ENCODE measurements at places on chromosomes 3 and 15.

GRCh38 chr15:38702178-38702912 is 137.7 kb upstream of the RASGRP1 start:
- no peak for DNase-seq

DNA sequence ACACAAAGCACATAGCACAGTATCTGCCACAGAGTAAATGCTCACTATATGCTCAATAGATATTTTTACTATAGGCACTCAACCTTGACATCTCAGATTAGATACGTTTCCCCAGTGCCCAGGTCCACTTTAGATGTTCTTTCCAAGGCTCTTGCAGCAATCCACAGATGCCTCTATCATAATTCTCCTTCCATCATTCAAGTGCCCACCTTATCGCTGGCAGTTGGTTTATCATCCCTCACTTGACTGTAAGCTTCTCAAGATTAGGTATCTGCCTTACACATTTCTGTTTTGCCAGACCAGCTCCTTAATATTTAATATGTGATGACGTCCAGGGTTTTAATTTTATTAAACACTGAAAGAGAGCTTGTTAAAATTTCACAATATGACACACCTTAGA is 8.6 kb downstream of the NCEH1 start:
- DNase-seq = no peak

DNA sequence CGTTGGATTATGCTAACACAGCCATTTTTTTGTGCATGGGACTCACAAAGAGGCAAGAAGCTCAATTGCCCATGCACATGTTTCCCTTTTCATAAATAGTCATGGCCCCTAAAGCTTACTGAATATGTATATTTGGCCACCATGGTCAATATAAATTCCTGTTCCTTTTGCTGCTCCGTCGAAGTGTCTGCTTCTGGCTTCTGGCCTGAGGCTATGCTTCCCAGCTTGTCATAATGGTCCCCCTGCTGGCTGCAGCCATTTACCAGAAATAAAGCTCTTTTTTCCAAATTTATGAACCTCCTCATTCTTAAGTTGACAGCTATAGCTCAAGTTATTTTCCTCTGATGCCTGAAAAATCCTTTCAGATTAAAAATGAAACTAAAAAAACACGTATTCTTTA is 602.1 kb downstream of the VGLL3 start:
- no peak for DNase-seq

DNA sequence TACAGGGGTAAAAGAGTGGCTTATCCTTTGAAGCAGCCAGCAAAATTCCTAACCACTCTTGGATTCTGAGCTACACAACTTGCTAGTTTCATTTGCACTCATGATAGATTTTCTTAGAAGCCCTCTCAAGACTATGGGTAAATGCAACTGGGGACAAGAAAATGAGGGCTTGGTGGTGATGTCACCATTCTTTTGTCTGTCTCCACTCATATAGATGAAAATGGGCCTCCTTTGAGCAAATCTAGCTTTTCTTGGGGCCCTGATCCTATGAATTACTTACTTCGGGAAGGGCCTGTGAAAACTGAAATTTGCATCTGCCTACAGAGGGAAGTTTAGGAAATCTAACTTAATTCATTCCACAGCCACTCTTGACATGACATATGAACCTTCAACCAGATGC is 486.3 kb downstream of the MAGI1 start:
- no peak for DNase-seq

GRCh38 chr3:160673188-160673587 is 3.8 kb upstream of the ARL14 start:
- DNase-seq = no peak

DNA sequence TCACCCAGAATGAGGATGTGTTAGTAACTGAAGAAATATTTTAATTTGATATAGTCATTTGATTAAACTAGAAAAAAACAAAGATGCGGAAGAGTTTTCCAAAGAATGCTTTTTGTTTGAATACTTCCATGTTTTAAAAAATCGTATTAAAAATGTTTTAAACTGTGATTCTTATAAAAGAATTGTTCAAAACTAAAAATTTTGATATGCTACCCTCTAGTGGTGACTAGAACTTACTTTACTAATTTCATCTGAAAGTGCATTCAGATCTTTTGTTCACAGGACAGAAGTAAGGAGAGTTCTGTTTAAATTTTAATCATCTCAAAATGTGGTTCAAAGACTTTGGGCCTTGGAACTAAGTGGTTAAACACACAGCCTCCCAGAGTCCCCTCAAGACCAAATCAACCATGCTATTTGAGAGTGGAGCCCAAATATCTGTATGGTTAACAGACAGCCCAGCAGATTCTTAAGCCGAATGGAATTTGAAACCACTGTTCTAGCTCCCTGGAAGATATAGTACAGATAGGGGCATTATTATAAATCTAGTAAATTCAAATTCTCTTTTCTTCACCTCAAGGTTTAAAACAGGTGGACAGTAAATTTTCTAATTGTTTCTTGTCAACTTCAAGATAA is 45.2 kb upstream of the SYNPR start:
- peak; percentile 4 for DNase-seq

DNA sequence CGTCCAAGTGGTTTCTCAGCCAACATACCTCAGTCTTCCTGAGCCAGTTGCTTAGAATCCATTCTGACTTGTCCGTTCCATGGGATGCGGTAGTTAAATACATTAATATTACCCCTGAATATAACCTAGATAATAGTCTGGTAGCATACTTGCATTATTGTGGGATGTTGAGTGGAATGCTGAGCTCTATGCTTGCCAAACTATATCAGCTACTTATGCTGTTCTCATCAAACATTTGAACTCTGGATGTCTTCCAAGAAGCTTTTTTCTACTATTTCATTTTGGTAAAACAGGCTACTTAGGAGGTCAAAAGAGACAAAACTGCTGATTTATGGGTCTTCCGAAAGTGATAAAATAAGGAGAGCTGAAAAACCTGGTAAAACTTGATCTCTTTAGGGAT is 429.5 kb downstream of the NAALADL2 start:
- no peak for DNase-seq

- DNase-seq = no peak
Measured at GRCh38 chr3:36178018-36178417, 202.3 kb upstream of the STAC start.

DNA sequence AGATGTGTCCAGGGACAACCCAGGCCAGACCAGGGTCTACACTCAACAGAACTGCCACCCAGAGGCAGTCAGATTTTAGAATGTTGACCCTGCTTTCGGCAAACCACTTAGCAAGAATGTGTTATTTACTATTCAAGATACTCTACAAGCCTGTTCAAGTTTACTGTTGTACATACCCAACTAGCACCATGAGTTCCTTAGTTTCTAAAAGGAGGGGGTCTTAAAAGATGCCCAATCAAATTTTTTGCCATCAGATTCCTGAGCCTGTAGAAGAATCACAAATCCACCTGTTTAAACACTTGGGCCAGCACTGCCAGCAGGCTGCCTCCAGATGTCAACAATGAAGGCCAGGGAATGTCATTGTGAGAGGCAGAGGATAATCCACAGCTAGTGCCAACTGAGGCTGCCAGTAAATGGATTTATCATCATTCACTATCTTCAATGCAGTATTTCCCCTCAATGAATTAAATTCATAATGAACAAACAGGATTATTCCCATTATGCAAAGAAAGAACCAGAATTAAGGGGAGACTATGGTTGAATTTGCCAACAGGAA is 43.5 kb upstream of the SNRPA1 start:
- no peak for DNase-seq

- no peak for DNase-seq
Measured at GRCh38 chr3:66400411-66401156, 100.2 kb downstream of the LRIG1 start.
